Fibroblast of lung (primary cell): ENCODE measurements at places on chromosomes 4 and X. TPM values are rescaled to one million over a fixed set of nuclear protein-coding genes. Genes with fewer than 3 reads are reported as not detected.

Gene GUCY1B1
- total RNA-seq: 37.8 and 39.3 TPM in 2 replicates

Gene OTUD6A
- total RNA-seq: not detected in 2 replicates

DNA sequence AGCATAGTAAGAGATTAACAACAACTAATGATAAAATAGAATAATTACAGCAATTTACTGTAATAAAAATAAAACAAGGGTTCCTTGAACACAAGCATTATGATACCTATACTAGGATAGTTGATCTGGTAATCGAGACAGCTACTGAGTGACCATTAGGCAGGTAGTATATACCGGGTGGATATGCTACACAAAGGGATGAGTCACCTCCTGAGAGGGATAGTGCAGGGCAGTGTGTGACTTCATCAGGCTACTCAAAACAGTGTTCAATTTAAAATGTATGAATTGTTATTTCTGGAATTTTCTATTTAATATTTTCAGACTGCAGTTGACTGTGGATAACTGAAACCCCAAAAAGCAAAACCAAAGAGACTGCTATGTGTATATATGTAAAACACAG lies 9.7 kb upstream of the ANTXR2 start:
- DNase-seq: no peak

DNA sequence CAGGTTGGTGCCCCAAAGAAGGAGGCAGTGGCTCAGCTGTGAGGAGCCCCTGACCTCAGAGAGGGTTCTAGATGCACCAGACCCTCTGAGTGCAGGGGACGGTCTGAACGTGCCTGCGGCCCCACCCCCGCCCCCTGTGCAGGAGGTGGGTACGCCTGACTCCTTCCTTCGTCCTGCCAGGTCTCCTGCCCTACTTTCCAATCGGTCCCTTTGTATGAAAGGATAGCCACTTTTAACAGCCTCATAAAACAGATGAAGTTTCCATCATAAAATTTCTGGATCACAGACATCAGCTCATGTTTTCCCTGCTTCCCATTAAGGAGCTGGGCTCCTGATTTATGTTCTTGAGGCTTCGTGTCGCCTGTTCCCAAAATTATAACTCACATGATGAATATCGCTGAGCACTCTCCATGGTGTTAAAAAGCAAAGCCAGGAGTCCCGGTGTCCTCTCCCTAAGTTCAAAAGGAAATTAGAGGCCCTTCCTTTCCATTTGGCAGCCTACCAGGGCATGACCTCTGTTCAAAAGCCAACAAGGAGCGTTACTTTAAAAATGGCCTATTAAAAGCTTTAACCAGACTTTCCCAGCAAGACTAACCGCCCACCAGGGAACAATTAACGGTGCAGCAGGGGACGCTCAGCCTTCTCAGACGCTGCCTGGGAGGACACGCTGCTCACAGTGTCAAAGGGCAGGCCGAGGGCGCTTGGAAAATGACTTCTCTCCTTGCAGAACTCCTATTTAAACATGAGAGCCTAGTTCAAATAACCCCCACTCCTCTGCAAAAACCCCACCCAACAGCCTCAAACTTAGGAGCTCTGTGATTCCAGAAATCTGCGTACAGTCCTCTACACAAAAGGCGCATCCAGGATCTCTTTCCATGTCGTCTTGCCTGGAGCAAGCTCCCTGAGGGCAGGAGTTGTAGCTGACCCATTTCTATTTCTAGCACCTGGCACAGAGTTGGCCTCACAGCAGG lies 181.9 kb downstream of the AFAP1 start:
- DNase-seq: no peak
